HFFc6 (cell line): ENCODE measurements at places on chromosomes 4 and X. TPM values are rescaled to one million over a fixed set of nuclear protein-coding genes. Genes with fewer than 3 reads are reported as not detected.

GRCh38 chrX:41512394-41512793 is 65.3 kb downstream of the NYX start:
- no peaks in the 10 kb centered on the region for H3K4me1 ChIP-seq
- H3K36me3 ChIP-seq, result no peaks in the 10 kb centered on the region
- H3K27ac ChIP-seq, result no peak overlapping the region
- DNase-seq, result no peak
- H3K27me3 ChIP-seq, result no peaks in the 10 kb centered on the region
- no peak overlapping the region for H3K4me3 ChIP-seq

DNA sequence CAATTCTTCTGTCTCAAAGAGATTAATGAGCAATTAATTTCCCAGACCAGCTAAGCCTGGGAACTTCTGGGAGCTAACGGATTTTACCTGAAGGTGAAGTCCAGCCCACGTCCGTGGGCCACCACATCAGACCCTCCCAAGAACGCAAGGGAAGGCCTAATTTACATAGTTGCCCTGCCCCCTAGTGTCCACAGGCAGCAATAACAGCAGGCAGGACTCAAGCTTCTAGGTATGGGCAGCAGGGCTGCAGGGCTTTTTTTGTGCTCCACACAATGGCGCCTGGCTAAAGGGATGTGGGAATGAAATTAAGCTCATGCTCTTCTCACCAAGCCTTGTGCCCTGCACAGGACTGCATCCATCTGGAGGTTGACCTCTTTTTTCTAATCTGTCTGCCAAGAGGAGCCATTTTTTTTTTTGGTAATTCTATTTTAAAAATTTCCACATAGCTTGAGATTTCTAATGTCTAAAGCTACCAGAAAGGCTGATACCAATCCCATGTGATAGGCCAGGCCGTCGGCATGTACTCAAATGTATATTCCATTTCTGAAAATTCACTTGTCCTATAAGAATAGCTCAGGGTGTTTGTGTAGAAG is 111.9 kb upstream of the TMEM164 start:
- H3K4me3 ChIP-seq, result no peak overlapping the region
- peak; percentile 13 for DNase-seq
- no peaks in the 10 kb centered on the region for H3K4me1 ChIP-seq
- H3K27ac ChIP-seq, result no peak overlapping the region
- peaks cover 6% of the 10 kb centered on the region for H3K27me3 ChIP-seq
- no peaks in the 10 kb centered on the region for H3K36me3 ChIP-seq

DNA sequence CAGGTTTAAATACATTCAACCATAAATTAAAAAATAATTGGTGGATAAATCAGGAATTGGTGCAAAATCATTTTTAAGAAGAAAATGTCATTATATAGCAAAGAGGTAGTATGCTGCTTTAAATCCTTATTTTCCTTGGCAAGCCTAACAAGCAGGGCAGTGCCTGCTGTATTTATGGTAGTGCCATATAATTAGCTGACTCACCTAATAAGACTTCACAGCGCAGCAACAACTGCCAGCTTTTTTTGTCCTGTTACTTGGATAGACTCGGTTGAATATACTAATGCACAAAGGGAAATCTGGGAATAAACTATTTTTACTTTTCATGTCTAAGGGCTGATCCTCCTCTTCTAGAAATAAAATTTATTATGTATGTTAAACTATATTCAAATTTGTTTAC is 99.1 kb downstream of the SNCA start:
- peaks cover 10% of the 10 kb centered on the region for H3K4me1 ChIP-seq
- H3K27me3 ChIP-seq, result no peaks in the 10 kb centered on the region; the same call in 1 of the 2 replicates
- no peaks in the 10 kb centered on the region for H3K36me3 ChIP-seq
- H3K27ac ChIP-seq, result no peak overlapping the region
- peak; percentile 12 for DNase-seq

DNA sequence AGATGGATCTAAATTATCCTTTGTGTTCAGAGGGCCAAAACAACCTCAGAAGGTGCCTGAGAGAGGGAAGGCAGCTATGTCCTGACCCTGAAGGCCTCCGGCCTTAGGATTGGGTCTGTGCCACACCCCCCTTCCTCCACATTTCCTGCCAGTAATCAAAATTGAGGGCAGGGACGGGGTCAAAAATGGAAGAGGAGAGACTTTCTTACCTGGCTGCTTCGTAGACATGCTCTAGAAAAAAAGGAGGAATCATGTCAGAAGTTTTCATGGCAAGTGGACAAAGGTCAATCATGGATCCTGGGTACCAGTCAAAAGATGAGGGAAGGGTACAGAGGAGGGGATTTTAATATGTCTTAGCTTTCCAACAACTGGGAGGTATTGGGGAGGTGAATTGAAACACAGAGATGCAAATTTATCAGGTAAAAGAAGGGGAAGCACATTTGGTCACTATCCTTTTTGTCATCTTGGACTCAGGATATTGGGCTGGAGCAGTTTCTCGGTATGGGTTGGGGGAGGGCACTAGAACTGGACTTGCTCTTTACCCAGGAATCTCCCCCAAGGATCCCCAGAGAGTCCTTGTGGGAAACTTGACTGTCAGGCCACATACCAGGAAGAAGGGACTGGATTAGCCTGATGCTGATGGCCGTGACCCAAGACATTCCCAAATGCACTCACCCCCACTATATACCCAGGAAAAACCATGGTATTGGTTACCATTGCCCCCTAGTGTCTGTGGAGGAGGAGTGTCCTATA is 17.1 kb downstream of the VSIG4 start:
- DNase-seq, result no peak
- H3K27me3 ChIP-seq, result peaks cover 2% of the 10 kb centered on the region; the same call in 1 of the 2 replicates
- H3K36me3 ChIP-seq, result no peaks in the 10 kb centered on the region
- H3K4me1 ChIP-seq, result no peaks in the 10 kb centered on the region

- no peak overlapping the region for H3K4me3 ChIP-seq
- peaks cover 10% of the 10 kb centered on the region for H3K27me3 ChIP-seq
- DNase-seq, result no peak
- H3K4me1 ChIP-seq, result no peaks in the 10 kb centered on the region
- no peaks in the 10 kb centered on the region for H3K36me3 ChIP-seq
Measured at GRCh38 chr4:83699358-83699757, 163.4 kb downstream of the GPAT3 start.

DNA sequence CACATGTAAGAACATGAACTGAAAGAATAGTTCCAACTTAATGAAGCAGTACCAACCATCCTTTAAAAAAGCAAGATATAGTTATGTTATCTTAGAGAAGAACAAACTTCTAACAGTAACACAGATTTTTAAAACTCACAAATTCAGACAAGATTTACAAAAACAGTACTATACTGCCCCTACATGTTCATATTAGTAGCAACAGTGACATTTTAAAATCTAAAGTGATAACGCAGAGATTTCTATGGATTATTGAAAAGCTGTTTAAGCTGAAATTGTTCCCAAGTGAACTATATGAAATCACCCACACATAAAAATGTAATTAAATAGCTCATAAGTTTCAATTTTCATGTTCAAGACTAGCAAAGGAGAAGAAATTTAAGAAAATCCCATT is 166.0 kb downstream of the FBXW7 start:
- DNase-seq, result no peak
- H3K4me1 ChIP-seq, result peaks cover 34% of the 10 kb centered on the region
- no peaks in the 10 kb centered on the region; the same call in 1 of the 2 replicates for H3K27me3 ChIP-seq
- no peak overlapping the region for H3K4me3 ChIP-seq
- peaks cover 9% of the 10 kb centered on the region for H3K36me3 ChIP-seq
- H3K27ac ChIP-seq, result no peak overlapping the region

GRCh38 chr4:60502733-60503132 is 697.4 kb upstream of the ADGRL3 start:
- no peaks in the 10 kb centered on the region; the same call in 1 of the 2 replicates for H3K4me1 ChIP-seq
- H3K27me3 ChIP-seq, result no peaks in the 10 kb centered on the region; the same call in 1 of the 2 replicates
- no peak overlapping the region for H3K4me3 ChIP-seq
- H3K27ac ChIP-seq, result no peak overlapping the region
- DNase-seq, result no peak
- no peaks in the 10 kb centered on the region for H3K36me3 ChIP-seq

DNA sequence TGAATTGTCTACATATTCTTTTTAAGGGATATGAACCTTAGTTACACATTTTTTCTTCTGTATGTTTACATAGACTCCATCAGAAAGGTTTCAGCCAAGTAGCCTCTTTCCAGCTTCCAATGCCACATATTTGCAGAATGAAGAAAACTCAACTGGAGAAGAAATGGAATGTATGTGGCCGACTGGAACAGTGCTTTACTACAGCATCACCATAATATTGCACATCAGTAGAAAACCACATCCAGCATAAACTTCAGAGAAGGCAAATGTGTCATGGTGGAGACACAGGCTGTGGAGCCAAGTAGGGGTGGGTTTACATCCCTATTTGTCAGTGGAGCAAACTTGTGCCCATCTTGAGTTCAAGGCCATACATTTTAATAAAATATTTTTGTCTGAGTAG is 204.8 kb upstream of the LDB2 start:
- peaks cover 21% of the 10 kb centered on the region for H3K4me1 ChIP-seq
- peaks cover 1% of the 10 kb centered on the region; the same call in 1 of the 2 replicates for H3K27me3 ChIP-seq
- H3K27ac ChIP-seq, result peak overlapping the region; percentile 43; the same call in 1 of the 2 replicates
- no peak overlapping the region for H3K4me3 ChIP-seq
- H3K36me3 ChIP-seq, result no peaks in the 10 kb centered on the region

DNA sequence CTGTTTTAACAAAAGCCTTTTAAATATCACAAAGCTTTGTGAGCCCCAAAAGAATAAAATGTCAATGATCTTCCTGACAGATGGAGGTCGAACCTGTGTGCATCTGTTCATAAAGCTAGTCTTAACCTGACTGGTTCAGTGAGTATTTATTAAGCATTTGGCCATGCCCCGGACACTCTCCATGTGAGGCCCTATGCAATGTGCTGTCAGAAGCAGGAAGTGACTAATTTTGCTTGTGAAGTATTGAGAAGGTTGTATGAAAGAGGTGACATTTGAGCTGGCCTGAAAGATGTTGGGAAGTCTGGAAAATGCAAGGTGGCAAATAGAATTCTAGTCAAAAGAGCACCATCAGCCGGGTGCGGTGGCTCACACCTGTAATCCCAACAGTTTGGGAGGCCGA is 171.4 kb downstream of the MSL3 start:
- H3K36me3 ChIP-seq, result no peaks in the 10 kb centered on the region
- no peak overlapping the region for H3K27ac ChIP-seq
- H3K4me3 ChIP-seq, result no peak overlapping the region
- no peak for DNase-seq
- H3K4me1 ChIP-seq, result peaks cover 5% of the 10 kb centered on the region; the same call in 1 of the 2 replicates

- H3K27ac ChIP-seq, result no peak overlapping the region
- no peak overlapping the region for H3K4me3 ChIP-seq
- H3K27me3 ChIP-seq, result peaks cover 2% of the 10 kb centered on the region; the same call in 1 of the 2 replicates
Measured at GRCh38 chrX:19097553-19098283, 24.6 kb downstream of the ADGRG2 start.

DNA sequence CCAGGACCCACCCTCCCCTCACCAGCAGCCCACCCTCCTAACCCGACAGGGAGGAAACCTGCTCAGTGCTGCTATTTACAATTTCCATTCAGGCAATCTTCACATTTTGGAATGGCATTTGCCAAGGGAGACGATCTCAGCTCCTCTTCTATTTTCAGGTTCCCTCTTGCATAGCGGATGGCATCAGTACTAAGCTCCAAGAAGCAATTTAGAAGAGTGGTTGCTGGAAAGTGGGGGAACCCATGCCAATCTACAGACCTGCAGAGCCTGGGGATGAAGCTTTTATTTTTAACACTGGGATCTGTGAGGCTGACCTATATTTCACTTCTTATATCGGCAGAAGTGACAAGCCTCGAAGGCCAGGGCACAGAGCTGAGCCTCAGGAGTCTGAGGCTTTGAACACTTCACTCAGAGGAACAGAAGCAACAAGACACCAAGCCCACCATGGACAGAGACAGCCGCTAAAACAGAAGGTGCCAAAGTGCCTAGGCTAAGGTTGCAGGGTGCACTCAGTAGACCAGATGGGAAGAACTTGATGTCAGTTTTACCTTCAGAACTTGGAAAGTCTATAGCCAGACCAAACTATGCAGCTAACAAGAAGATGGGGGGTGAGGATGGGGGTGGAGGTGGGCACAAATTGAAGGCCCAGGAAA is 44.0 kb downstream of the SCD5 start:
- H3K36me3 ChIP-seq, result no peaks in the 10 kb centered on the region
- H3K27ac ChIP-seq, result no peak overlapping the region
- DNase-seq, result no peak
- H3K27me3 ChIP-seq, result peaks cover 4% of the 10 kb centered on the region
- H3K4me3 ChIP-seq, result no peak overlapping the region

GRCh38 chr4:89101256-89102161 is 9.8 kb upstream of the TIGD2 start:
- H3K36me3 ChIP-seq, result no peaks in the 10 kb centered on the region
- H3K4me3 ChIP-seq, result no peak overlapping the region
- H3K27me3 ChIP-seq, result peaks cover 23% of the 10 kb centered on the region
- H3K4me1 ChIP-seq, result no peaks in the 10 kb centered on the region
- no peak for DNase-seq
- H3K27ac ChIP-seq, result no peak overlapping the region

- H3K36me3 ChIP-seq, result no peaks in the 10 kb centered on the region
- no peaks in the 10 kb centered on the region; the same call in 1 of the 2 replicates for H3K27me3 ChIP-seq
- no peak overlapping the region for H3K4me3 ChIP-seq
- no peak for DNase-seq
- no peak overlapping the region for H3K27ac ChIP-seq
- H3K4me1 ChIP-seq, result peaks cover 13% of the 10 kb centered on the region; the same call in 1 of the 2 replicates
Measured at GRCh38 chr4:132097041-132097440, 1052.1 kb upstream of the PCDH10 start.

DNA sequence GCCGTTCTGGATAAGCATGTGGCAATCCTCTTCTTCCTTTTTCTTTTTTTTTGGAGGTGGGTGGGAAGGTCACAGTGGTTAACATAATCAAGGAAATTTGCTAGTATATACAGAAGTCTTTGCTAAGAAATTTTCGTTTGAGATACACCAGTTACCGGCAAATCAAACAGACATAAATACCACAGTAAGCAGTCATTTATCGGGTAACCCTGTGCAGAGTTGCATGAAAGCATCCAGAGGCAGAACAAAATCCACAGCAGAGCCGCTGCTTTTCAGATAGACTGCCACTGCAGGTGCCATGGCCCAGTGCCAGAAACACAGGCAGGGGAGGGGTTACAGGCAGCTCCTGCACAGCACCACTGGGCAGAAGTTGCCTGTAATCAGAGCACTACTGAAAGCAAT is 179.1 kb upstream of the MAB21L2 start:
- no peaks in the 10 kb centered on the region for H3K36me3 ChIP-seq
- DNase-seq, result no peak
- no peak overlapping the region for H3K4me3 ChIP-seq
- no peaks in the 10 kb centered on the region for H3K27me3 ChIP-seq
- no peak overlapping the region for H3K27ac ChIP-seq
- no peaks in the 10 kb centered on the region for H3K4me1 ChIP-seq

- H3K4me1 ChIP-seq, result no peaks in the 10 kb centered on the region
- H3K36me3 ChIP-seq, result no peaks in the 10 kb centered on the region
- H3K27ac ChIP-seq, result no peak overlapping the region
- H3K27me3 ChIP-seq, result peaks cover 21% of the 10 kb centered on the region
- no peak overlapping the region for H3K4me3 ChIP-seq
- no peak for DNase-seq
Measured at GRCh38 chr4:56863441-56864139, 42.1 kb upstream of the SPINK2 start.

Gene PCDH11X
- total RNA-seq, result not detected in 3 replicates

Gene VEGFC
- 303 to 345 TPM (median 342 TPM) in 3 replicates for total RNA-seq

Gene CDX4
- total RNA-seq, result not detected in 3 replicates

Gene DIAPH2
- 10.5 and 11.1 TPM in 2 replicates for total RNA-seq

Gene ABLIM2
- 0.09 TPM in 1 of 3 replicates, not detected in the others for total RNA-seq

Gene KLHL4
- total RNA-seq, result not detected in 3 replicates

Gene HDX
- total RNA-seq, result 1.7 to 2.0 TPM (median 1.7 TPM) in 3 replicates

Gene TMSB15C
- total RNA-seq, result 0.68 and 1.0 TPM in 2 replicates
